ENCODE measurements at places on chromosomes 2 and 18. TPM values are rescaled to one million over a fixed set of nuclear protein-coding genes. Genes with fewer than 3 reads are reported as not detected.

Gene APCDD1
- polyA plus RNA-seq, result 128 TPM

Gene LCT
- 0.05 TPM for polyA plus RNA-seq

Gene CNRIP1
- 19.8 TPM for polyA plus RNA-seq

Gene EN1
- polyA plus RNA-seq, result not detected

- DNase-seq, result peak; percentile 9
These were observed 411.7 kb downstream of the DSEL start for GRCh38 chr18:67104700-67105284.

GRCh38 chr2:223751012-223751411 lies 86.4 kb downstream of the AP1S3 start:
- DNase-seq, result no peak

GRCh38 chr2:30421026-30421603 lies 25.9 kb upstream of the LCLAT1 start:
- no peak for DNase-seq

Measured in left renal cortex interstitium (tissue), 4 donors.